ENCODE measurements at places on chromosomes 7 and 10.

- DNase-seq, result no peak
Measured at GRCh38 chr7:158655931-158656441, 48.6 kb downstream of the NCAPG2 start.

- DNase-seq, result peak; percentile 3
Measured at GRCh38 chr7:48899932-48900331, 24.4 kb upstream of the CDC14C start.

DNA sequence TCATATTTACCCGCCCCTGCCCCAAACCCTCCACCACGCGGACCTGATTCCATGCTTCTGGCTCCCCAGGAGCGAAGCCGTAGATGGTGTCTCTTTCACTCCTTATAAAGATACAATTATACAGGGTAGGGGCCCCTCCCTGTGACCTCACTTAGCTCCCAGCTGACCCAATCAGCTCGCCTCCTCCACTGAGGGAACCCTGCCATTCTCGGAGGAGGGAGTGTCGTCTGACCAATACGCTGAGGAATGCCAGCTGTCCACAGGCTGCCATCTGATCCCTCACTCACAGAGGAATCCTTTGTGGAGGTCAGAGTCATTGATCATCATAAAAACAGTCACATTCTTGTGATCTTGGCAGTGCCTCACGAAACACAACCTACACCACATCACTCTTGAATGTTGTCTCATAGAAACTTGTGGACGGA lies 67.5 kb upstream of the INSIG1 start:
- DNase-seq, result peak; percentile 97

GRCh38 chr7:32559480-32559879 lies 64.2 kb downstream of the AVL9 start:
- DNase-seq, result no peak

DNA sequence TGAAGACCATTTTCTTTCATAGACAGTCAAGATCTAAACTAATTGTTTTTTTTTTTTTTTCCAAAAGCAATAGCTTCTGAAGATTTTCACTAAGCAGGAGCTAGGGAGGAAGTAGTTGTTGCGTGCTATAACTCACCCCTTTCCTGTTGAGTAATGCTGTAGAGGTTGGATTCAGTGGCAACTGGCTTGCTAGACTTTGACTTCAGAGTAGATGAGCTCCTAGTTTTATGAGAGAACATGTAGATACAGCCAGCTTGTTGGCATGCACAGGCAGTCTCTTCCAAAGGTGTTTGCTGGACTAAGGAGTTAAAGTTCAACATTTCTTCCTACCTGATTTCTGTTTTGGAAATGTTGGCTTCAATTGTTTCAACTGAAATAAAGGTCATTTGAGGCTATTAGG lies 66.2 kb upstream of the MXI1 start:
- DNase-seq, result peak; percentile 14

DNA sequence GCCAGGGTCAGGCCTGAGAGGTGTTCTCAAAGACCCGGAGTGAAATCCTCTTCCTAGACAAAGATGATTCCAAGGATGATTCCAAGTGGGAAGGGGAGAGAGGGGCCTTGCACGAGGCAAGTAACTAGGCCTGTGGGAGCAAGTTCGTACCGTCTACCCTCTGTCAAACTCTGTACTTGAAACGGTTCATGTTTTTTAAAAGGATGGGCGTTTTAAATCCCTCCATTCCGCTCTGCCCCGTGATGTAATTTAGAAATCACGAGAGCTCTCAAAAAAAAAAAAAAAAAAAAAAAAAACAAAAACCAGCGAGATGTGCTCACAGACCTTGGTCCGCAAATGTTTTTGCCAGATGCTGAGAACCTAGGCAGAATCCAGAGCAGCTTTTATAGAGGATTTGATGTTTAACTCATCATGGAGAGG lies 114.7 kb upstream of the CARD11 start:
- DNase-seq, result no peak

DNA sequence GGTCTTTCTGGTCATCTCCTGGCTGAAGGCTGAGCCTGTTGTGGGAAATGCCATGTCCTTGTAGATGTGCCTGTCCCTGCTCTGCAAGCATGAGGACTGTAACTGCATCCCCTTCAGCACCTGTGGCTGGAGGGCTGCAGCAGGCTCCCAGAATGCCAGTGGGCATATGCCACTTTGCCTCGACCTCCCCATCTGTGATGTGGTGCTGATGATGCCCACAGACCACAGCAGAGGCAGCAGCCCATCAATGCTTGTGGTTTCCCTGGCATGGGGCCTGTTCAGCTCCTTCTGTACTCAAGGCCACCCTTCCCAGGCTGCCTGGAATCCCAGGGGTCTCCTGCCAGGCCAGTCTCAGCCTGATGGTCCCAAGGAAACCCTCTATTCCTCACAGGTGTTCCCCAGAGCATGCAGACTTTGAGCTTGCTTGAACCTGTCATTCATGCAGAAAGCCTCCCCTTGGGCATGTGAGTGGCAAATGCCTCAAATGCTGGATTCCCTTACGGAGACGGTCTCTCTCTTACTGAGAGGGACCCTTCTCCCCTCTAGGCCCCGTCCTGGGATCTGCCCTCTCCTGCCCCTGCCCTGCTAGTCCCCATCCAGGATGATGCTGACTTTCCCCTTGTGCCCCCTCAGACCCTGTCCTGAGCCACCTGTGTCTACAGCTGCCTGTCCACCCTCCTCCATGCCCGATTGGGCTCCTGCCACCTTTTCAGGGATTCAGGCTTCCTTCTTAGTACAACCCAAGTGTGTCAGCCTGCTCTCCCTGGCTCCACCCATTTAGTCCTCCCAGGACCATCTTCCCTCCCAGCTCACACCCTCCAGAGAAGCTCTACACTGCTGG lies 50.9 kb upstream of the ANTXRL start:
- no peak for DNase-seq

- no peak for DNase-seq
Measured at GRCh38 chr7:74454021-74454924, 567 bp downstream of the GTF2IRD1 start.

DNA sequence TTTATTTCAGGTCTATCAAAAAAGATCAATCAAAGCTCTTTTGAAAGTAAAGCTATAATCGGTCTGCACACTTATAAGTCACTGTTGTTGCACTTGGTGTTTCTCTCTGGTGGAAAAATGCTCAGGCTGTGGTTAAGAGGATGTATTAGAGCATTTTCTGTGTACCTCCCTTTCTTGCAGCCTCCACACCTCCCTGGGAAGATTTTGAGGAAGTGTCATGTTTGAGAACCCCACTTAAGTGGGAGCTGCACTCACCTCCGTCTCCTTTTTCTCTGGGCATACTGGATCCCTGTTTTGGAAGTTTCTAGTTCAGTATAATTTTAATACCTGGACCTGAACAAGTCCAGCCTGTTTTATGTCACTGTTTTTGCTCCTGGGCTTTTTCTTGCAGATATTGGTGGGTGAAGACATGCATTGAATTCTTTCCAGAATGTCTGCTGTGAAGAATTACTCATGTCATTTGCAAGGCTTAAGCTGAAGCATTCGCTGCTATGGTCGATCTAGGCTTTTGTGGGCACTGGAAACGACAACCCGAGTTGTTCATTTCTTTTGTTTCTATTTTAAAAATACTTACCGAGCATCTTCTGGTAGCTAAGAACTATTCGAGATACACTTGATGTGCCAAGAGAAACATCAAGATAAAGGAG lies 36.6 kb downstream of the TCF7L2 start:
- DNase-seq, result peak; percentile 59

DNA sequence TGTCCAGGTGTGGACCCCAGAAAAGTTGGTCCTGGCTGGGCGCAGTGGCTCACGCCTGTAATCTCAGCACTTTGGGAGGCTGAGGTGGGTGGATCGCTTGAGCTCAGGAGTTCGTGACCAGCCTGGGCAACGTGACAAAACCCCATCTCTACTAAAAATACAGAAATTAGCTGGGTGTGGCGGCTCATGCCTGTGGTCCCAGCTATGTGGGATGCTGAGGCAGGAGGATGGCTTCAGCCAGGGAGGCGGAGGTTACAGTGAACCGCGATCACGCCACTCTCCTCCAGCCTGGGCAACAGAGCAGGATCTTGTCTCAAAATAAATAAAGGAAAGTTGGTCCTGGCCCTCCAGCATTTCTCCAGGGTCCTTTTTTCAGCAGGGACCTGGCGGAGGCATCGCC lies 1.4 kb downstream of the NUDT1 start:
- DNase-seq, result no peak

- no peak for DNase-seq
Measured at GRCh38 chr10:131206111-131206995, 105.2 kb downstream of the TCERG1L start.

GRCh38 chr7:123131556-123131955 lies 68.2 kb downstream of the SLC13A1 start:
- DNase-seq, result no peak

GRCh38 chr10:79329529-79329928 lies 17.7 kb upstream of the PPIF start:
- no peak for DNase-seq

DNA sequence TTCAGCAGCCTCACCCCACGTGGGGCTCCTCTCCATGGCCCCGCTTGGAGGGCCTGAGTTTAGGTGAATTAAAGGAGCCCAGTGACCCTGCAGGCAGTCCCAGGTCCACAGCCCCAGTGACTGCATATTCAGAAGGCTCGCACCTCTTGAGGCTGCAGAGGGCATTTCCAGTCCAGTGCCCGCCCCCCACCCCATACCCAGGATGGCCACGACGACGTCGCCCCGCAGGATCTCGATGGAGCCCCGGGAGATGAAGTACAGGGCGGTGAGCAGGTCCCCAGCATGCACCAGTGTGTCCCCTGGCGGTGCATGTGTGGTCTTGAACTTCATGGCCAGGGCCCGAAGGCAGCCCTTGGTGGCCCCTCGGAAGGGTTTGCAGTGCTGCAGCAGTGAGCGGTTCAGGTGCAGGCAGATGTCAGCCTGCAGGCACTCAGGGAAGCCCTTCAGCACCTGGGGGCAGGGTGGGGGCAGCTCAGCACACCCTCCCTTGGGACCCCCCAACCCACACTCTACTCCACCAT lies 28.1 kb downstream of the KCNH2 start:
- no peak for DNase-seq

- no peak for DNase-seq
Measured at GRCh38 chr7:71334541-71334940, 202.6 kb downstream of the GALNT17 start.

GRCh38 chr7:47186316-47186715 lies 395.6 kb downstream of the TNS3 start:
- DNase-seq, result no peak

- no peak for DNase-seq
Measured at GRCh38 chr10:61465171-61465496, 12.0 kb upstream of the TMEM26 start.

DNA sequence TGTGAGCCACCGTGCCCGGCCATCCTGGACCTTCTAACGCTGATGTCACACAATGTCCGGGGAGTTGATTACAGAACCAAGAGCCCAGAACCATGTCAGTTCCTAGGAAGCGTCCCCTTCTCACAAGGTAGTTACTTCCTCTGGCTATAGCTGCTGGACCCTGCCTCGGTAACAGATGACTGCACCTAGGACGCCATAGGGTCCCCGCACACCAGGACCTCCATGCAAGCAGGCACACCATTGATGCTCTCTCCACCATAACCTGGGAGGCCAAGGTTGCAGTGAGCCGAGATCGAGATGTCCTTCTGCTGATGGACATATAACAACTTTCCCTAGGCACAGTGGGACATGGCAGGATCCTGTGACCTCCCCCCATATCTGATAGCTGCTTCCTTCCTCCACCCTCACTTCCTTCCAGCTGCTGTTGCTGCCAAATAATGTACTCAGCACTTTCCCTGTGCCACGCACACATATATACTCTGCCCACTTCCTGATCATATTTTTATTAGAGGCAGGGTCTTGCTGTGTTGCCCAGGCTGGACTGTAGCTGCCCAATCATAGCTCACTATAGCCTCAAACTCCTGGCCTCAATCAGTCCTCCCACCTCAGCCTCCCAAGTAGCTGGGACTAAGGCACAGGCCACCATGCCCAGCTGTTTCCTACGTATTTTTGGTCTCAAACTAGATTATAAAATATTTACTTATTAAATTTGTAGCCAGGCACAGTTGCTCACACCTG lies 3.5 kb upstream of the SNX8 start:
- no peak for DNase-seq

- DNase-seq, result no peak
Measured at GRCh38 chr7:26193432-26194207, 6.9 kb downstream of the HNRNPA2B1 start.

DNA sequence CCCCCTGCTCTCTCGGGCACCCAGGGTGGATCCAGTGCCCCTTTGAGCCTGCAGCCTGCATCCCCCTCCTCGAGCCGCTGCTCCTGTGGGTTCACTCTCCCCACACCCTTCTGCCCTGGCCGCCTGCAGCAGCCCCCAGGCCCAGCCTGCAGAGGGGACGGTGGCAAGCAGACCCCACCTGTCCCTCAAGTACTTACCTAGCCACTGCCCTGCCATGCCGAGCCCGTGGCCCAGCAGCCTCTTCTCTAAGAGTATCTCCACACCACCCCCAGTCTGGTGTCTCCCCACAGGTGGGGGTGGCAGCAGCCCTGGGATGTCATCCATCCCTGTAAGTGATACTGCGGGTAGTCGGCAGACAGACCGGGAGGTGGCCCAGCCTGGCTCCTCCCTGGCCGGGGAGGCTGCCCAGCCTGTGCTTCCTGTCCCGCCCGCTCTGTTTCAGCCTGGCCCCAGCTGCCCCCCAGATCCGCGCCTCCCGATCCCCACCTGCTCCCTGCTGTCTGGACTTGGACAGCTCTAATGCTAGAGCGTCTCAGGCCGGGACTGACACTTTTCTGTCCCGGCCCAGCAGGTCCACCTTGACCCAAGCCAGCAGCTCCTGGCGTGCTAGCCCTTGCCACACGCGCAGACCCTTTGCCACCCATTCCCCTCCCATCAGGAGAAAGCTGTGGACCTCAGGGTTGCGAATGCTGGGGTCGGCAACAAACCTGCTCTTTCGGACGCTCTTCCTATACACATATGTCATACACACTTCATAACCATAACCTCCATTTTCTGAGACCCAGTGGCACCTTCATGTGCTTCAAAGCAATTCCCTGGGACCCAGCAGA lies 25.0 kb downstream of the YKT6 start:
- DNase-seq, result no peak

GRCh38 chr10:77932016-77932715 lies 5.6 kb upstream of the DLG5 start:
- DNase-seq, result no peak

DNA sequence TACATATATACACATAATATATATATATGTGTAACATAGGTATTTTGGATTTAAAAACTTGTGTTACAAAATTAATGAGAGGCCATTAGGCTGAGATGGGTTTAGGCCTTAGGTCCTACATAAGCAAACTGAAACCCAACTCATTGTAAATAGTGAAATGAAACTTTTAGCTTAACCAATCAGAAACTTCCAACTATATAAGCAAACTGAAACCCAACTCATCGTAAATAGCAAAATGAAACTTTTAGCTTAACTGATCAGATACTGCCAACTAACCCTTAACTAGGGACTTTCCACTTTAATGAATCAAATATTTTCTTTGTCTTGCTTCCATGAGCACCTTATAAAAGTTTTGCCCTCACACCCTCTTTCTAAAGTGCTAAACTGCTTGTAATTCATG lies 17.3 kb upstream of the SAMD9L start:
- no peak for DNase-seq
